ENCODE measurements at places on chromosomes 4 and X.

GRCh38 chr4:70629469-70630090, 1.0 kb downstream of the ENAM start:
- no peak for DNase-seq

- no peak for DNase-seq
These were observed 1.5 kb downstream of the ADRA2C start for GRCh38 chr4:3767570-3768288.

DNA sequence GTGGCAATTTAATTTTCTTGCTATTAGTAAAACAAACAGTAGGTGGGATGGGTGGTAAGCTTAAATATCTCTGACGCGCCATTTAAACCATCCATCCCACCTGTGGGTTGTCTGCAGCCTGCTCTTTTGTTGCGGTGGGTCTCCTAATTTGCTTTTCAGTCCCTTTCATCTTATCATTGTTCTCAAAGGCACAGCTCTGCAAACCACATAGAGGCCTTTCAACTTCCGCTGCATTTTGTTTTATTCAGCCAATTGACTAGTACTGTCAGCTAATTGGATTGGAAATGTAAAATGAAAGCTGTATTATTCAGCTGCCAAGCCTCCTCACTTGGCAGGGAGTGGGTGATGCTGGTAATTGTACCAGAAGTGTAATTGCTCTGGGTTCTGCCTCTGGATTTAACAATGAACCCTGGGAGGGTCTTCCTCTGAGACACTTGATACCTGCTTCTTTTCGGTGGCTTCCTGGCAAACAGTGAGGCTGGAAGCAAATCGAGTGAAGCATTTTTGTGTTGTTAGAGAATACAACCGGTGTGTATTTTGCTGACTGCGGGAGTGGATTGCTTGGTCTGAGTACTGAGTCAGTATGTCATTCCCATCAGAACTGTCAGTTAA, 165.6 kb downstream of the FRAS1 start:
- DNase-seq, result no peak

- DNase-seq, result no peak
These were observed 27.7 kb downstream of the STEEP1 start for GRCh38 chrX:119537487-119537886.

DNA sequence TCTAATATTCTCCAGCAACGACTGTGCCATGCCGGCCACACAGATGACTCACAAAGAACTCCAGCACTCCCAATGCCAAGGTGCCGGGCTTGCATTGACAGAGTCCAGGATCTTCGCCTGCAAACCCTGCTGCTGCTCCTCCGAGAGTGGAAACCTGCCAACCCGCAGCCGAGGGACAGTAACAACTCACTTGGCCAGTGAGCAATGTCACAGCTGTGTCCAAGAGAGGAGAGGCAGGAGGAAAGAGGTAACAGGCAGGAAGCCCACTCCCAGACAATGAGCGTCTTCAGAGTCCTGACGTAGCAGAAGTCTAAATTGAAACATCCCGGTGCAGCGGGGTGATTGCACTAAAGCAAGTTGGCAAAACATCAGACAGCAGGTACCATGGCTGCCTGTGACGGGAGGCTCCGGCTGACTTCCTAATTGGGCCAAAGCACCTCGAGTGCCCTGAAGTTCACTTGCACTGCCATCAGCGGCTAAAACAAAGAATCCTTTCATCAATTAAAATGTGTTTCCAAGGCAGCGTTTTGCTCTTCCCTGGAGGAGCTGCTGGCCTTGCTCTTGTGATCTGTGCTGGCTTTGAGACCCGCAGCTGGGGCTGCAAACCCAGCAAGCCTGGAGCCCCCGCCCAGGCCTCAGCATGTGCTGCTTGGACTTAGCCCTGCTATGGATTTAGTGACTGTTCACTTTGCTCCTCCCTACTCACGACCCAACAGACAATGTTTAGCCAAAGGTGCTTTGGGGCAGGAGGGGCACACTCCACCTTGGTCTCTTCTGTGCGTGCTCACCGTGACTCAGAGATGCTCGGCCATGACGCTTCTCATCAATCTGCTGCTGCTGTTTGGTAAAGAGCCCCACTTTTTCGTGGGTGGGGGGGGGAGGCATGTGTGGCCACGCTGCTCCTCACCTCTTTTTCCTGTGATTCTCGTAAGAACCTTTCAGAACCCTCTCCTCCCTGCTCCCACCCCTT, 36.5 kb downstream of the DCTD start:
- DNase-seq, result no peak

DNA sequence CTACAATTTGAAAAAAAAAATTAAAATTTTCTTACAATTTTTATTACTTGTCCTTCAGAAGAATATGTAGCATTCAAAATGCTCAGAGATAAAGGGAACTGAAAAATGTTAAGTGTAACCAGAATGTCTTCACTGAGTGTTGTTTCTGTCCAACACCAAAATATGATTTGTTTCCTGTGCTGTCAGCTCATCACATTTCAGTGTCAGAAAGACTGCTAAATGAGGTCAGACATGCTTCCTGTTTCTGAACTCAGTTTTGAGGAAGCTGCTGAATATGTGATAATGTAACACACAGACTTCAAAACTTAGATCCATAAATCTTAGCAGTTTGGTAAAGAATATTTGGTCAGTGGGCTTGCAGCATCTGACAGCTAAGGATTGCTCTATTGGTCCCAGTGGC, 1849.7 kb downstream of the PCDH7 start:
- no peak for DNase-seq

DNA sequence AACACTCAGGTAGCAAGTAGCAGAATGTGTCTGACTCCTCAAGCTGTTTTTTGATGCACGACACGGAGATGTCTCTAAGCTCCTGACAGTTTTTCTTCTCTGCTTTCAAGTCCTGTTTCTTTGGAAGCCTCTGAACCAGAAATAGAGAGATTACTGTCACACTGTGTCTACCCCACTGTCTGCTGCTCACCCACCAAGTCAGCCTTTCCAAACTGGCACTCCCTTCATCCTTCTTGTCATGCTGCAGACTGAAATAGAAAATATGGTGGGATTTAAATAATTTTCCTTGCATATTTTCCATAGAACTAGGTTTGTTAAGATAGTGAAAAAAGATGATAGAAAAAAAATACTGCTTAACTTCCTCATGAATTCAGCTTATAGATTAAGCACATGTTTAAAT, 102.5 kb upstream of the SPANXN4 start:
- DNase-seq, result no peak

GRCh38 chr4:71389149-71389827, 50.5 kb downstream of the SLC4A4 start:
- no peak for DNase-seq

- no peak for DNase-seq
These were observed 129.5 kb downstream of the LARP7 start for GRCh38 chr4:112766422-112766821.

GRCh38 chrX:1281521-1281920, 12.9 kb downstream of the CSF2RA start:
- DNase-seq, result no peak

DNA sequence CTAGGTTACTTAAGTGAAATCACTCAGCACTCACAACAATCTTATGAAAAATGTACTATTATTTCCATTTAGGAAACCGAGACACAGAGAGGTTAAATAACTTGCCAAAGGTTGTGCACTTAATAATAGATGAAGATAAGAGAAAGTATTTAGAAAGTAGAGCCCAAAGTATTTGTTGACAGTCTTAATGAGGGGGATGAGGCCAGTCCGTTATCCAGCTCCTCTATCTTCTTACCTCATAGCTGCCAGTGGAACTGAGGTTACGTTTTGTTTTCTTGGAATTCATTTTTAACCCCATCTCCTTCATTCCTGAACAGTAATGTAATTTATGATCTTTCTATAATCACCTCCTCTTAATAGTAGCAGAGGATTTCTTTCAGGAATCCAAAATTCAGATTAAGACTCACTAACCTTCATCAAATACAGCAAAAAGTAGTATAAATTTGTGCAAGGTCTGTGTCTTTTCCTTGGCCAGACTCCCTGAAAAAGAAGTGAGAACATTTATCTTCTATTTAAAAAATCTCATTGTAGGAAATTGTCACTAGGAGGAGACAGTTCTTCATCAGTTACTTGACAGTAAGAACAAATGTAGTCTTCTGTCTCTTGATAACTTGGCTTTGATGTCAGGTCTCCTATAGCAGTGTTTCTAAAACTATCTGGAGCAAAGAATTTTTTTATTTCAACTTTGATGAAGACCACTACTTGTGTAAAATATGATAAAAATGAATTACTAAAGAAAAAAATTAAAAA, 35.5 kb downstream of the F8 start:
- no peak for DNase-seq

All from T-helper 2 cell treated with Interferon-gamma antibody and Interleukin-4, amounts not matched to agents 5 μg/mL and 100 μg/mL, for 36 hours (primary cell).